ENCODE measurements at places on chromosomes 7 and 10.
A peak's percentile ranks its signal among the peaks of the same experiment; 100 is the strongest.

GRCh38 chr10:3892440-3893425 is 107.7 kb upstream of the KLF6 start:
- DNase-seq: no peak

- no peak for DNase-seq
Measured at GRCh38 chr10:95221124-95221523, 27.1 kb downstream of the ACSM6 start.

GRCh38 chr7:2632733-2633537 is 1.1 kb downstream of the TTYH3 start:
- DNase-seq: no peak

- no peak for DNase-seq
Measured at GRCh38 chr10:88110822-88111221, 247.4 kb downstream of the PTEN start.

- DNase-seq: no peak
Measured at GRCh38 chr7:157501581-157501980, 164.8 kb downstream of the DNAJB6 start.

DNA sequence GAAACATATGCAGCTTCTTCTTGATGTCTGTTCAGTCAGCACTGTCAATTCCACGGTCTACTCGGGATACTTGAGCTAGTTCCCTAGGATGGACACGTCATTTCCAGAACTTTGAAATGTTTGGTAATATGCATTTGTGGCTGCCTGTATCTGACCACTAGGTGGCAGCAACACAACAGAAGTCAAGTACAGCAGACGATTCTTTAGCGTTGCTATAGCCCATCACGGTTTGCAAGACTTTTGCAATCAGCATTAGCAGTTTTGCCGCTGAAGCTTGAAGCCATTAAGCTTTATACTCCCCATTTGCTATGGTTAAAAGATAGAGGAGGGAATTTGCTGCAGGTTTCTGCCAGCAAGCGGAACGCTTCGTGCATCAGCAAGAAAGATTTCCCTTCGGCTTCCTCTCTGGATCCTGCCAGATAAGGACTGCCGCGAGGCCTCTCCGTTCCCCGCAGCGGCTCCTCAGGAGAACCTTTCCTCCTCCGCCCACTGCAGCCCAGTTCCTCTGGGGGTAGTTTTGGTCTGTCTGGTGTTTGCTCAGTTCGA is 63.5 kb downstream of the ABCC2 start:
- peak; percentile 46 for DNase-seq

DNA sequence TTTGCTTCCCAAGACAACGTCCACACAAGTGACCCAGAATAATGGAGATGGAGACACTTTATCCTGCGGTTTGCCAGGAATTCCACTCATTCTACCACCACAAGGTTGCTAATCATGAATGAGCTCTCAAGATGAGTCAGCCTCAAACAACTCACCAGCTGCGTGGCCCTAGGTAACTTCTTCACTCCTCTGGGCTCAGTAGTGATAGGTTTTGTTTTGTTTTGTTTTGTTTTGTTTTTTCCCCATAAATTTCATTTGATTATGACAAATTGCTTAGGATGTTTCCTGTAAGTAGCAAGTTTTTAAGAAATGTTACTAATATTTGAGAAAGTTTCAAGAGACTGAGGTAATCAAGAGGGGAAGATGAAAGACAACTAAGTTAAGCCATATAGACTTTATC is 286.8 kb downstream of the PARD3 start:
- DNase-seq: no peak

DNA sequence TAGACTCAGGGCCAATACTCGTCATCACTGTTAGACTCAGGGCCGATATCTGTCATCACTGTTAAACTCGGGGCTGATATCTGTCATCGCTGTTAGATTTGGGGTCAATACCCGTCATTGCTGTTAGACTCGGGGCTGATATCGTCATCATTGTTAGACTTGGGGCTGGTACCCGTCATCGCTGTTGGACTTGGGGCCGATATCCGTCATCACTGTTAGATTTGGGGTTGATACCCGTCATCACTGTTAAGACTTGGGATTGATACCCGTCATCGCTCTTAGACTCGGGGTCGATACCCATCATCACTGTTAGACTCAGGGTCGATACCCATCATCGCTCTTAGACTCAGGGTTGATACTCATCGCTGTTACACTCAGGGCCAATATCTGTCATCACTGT is 56.5 kb downstream of the BEND7 start:
- no peak for DNase-seq

- DNase-seq: no peak
Measured at GRCh38 chr7:26112203-26112740, 39.7 kb upstream of the NFE2L3 start.

DNA sequence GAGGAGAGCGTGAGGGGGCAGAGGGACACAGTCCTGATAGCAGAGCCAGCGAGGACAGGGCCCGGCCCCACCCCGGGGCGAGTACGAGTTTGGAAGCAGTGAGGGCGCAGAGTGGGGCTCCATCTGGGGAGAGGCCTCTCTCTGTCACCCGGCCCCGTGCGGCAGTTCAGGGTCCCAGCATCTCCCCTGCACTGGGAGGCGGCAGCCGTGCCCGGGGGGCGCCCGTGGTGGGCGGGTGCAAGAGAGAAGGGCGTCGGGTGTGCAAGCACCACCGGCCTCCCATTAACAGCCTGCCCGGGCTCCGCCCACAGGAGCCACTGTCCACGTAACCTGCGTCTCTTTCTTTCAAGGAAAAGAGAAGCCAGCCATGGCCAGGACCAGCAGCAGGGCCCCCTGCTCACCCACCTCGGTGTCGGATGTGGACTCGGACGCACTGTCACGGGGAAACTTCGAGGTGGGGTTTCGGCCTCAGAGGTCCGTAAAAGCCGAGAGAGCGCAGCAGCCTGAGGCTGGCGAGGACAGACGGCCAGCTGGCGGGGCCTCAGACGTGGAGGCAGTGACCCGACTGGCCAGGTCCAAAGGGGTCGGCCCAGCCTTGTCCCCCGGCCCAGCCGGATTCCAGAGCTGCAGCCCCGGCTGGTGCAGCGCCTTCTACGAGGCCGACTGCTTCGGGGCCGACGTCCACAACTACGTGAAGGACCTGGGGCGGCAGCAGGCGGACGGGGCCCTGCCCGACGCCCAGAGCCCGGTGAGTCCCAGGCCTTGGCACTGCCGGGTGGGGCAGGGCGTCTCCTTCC is 28.7 kb upstream of the UTF1 start:
- DNase-seq: no peak

GRCh38 chr10:3872712-3873329 is 87.8 kb upstream of the KLF6 start:
- no peak for DNase-seq
